ENCODE measurements at places on chromosomes 3 and 15.

DNA sequence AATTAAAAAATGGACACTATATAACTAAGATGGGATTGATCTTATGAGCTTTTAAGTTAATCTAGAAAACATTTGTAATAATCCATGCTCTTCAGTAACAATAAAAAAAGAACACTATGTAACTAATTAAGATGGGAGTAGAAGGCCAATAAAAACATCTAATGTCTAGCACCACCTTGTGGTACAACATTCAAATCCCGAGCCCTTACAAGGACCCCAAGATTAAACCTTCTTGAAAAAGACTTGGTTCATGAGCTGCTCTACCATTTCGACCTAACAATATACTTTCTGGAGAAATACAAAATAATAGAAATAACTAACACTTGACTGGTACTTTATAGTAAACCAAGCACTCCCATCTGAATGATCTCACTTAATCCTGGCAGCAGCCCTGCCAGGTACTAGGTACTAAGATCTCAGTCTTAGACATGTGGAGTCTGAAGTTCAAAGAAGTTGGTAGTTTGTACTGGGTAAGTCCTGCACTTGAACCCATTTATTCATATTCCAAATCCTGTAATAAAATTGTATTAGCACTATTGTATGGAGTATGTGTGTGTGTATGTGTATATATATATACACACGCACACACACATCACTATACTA, 21.8 kb downstream of the METTL6 start:
- no peak for DNase-seq

DNA sequence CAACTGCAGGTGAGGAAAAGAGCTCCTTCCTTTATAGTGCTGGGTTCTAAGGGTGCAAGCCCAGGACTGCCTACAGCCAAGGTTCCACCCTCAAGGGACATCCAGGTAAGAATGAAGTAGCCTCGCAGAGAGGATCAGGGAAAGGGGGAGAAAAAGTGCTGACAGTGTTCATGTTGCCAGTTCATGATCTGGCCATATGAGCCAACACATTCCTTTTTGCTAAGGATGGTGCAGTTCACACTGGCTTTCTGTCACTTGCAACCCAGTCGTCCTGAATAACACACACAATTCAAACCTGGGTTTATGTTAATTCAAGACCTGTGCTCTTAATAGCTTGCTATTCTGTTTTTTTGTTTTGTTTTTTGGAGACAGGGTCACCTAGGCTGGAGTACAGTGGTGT, 9.0 kb downstream of the CLN6 start:
- no peak for DNase-seq

GRCh38 chr15:30865257-30865656, 38.5 kb upstream of the FAN1 start:
- no peak for DNase-seq

GRCh38 chr3:53994986-53995603, 103.4 kb upstream of the SELENOK start:
- no peak for DNase-seq

DNA sequence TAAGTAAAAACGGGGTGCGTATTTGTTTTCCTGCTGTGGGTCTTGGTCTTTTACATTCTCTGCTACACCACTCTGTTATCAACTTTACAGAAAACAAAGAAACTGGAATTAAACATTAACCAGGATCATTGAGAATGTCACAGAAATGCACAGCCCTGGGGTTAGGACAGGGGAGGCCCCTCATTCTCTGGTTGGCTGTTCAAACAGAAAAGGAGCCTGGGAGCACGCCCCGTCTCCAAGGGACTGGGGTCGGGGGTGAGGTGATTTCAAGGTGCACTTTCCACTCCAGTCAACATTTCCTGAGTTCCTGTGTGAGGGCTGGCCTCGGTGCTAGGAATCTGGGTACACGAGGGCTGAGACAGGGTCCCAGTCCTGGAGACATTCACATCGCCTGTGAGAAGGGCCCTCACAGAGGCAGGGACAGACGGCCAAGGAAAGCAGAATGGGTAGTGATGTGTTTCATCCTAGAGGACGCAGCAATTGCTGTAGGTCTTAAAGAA, 30.3 kb downstream of the CPN2 start:
- DNase-seq: no peak

DNA sequence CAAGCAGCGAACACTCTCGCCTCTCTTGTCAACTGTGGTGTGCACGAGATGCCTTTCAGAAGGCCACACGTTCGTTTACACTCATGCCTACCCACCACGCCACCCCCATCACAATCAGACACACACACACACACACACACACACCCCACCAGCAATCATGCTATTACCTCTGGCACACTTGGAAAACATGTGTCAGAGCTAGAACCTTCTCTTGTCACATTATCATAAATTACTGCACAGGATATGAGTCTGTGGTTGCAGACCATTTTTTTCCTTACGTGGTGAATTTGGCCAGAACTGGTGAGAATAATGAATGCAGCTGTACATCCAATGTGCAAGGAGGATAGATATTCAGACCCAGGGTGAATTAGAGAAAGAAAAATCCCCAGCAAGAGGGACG, 52.4 kb downstream of the TRIM69 start:
- peak; percentile 16 for DNase-seq

GRCh38 chr3:125478326-125478725, 41.7 kb downstream of the SNX4 start:
- no peak for DNase-seq

DNA sequence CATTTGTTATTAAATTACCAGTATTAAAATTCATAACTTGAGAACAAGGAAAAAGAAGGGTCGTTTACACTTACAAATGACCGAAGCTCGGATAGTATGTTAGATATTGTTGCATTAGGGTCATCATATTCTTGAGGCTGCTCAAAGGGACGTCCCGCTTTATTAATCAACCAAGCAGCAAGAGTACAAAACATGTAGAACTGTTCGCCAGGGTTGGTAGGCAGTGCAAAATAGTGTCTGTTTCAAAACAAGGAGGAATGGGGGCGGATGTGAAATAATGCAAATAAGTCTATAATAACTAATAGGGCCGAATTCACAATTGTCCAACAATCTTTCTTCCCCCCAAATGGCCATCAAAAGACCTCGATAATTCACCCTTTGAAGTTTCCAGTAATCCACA, 2.9 kb downstream of the IFT57 start:
- DNase-seq: no peak

- DNase-seq: no peak
Observed at GRCh38 chr3:8441969-8442559, 59.6 kb upstream of the LMCD1 start.

DNA sequence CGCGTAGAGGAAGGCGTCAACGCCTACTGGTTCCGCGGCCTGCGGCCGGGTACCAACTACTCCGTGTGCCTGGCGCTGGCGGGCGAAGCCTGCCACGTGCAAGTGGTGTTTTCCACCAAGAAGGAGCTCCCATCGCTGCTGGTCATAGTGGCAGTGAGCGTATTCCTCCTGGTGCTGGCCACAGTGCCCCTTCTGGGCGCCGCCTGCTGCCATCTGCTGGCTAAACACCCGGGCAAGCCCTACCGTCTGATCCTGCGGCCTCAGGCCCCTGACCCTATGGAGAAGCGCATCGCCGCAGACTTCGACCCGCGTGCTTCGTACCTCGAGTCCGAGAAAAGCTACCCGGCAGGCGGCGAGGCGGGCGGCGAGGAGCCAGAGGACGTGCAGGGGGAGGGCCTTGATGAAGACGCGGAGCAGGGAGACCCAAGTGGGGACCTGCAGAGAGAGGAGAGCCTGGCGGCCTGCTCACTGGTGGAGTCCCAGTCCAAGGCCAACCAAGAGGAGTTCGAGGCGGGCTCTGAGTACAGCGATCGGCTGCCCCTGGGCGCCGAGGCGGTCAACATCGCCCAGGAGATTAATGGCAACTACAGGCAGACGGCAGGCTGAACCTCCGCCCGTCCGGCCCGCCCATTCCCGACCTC, 4.1 kb downstream of the ISLR2 start:
- DNase-seq: no peak

GRCh38 chr3:123122525-123123315, 55.9 kb downstream of the PDIA5 start:
- DNase-seq: no peak

- DNase-seq: peak; percentile 19
Observed at GRCh38 chr3:178084938-178085816, 451.1 kb upstream of the KCNMB2 start.

GRCh38 chr15:98727115-98728040, 79.0 kb downstream of the IGF1R start:
- DNase-seq: no peak

GRCh38 chr3:65883613-65884012, 155.1 kb downstream of the MAGI1 start:
- no peak for DNase-seq

DNA sequence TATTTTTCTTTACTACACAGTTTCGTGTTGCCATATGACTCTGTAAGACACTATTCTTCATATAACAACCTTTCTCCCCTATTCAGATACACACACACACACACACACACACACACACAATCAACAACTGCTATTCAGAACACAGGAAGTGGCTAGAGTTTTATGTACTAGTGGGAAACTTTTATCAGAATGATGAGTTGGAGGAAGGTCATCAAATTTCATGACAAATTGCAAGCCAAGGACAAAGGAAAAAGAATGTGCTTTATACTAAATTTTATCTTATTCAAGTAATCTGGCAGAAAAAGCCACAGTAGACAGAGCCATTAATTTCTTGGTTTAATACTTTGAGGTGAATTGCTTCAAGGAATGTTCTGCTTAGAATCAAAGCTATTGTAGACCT, 899.8 kb downstream of the ROBO2 start:
- no peak for DNase-seq

GRCh38 chr3:13332740-13333139, 87.4 kb downstream of the NUP210 start:
- no peak for DNase-seq

GRCh38 chr15:40320931-40321371, 2.5 kb upstream of the INAFM2 start:
- peak; percentile 42 for DNase-seq

- DNase-seq: no peak
Observed at GRCh38 chr15:72907733-72908132, 124.2 kb upstream of the ADPGK start.

DNA sequence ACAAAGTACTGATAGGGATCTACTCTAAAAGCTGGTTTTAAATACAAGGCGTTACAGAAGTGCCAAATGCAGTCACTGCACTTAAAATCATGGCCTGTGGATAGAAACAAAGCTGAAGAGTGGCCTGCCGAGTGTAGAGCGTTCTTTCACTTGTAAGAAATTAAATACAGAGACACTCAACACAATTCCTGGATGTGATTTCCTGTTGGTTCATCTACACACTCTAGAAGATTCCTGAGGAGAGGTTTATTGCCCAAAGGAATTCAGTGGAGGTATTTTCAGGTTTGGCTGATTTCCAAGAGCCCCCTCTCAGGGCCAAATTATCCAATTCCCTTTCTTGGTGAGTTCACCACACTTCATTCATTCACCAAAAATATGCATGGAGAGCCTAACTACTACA, 200.3 kb upstream of the IL12A start:
- DNase-seq: no peak

GRCh38 chr15:33874156-33874555, 94.1 kb upstream of the CHRM5 start:
- DNase-seq: no peak

- DNase-seq: no peak
Observed at GRCh38 chr15:94467034-94467433, 235.7 kb downstream of the MCTP2 start.

DNA sequence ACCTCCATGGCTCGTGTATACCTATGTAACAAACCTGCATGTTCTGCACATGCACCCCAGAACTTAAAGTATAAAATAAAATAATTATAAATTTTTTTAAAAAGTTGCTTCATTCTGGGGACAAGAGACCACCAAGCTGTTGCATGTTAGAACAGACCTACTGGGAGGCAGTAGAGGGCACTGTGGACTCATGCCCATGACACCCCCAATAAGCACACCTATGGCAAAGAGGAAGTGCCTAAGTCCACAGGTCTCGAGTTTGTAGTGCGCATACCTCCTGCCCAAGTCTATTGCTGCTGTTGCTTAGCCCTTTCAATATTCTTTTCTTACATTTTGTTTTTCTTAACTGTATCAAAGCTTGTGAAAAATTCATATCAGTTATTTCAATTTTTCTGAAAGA, 267.9 kb upstream of the THBS1 start:
- DNase-seq: no peak

DNA sequence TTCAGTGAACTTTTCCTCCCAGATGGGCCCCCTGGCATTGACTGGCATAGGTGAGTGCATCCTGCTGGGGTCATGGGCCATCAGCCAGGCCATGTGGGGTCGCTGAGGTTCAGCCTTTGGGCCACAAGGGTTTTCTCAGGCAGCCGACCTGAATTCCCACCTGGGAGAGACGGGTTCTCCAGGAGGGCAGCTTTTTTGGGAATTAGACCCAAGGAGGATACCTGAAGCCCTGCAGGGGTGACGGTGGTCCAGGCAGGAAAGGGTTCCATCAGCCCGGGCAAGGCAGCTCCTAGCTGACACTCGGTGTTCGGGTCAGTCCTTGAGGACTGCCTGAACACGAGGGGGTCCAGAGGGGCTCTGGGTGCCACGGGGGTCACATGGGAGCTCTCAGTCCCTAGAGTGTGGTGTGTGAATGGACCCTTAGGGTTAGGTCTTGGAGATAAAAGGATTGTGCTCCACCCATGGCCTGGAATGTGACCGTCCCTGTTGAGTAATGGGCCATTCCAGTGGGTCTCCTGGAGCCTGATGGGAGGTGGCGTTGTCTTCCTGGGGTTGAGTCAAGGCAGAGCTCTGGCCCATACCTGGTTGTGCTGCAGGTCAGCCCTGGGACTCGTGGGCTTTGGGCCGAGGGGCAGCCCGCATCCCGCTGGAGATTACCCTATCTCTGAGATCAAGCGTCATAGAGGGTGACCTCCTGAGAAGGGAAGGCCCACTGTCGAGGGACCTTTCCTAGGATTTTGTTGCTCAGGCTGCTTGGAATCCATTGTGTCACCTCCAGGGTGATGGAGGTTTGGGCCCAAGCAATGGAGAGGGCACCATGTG, 192.8 kb downstream of the UBE3A start:
- no peak for DNase-seq

GRCh38 chr15:74039656-74040010, 42.7 kb downstream of the GOLGA6A start:
- DNase-seq: no peak

GRCh38 chr15:36912311-36912712, 188.0 kb downstream of the MEIS2 start:
- no peak for DNase-seq

GRCh38 chr3:108018552-108018951, 72.3 kb downstream of the CD47 start:
- no peak for DNase-seq

- no peak for DNase-seq
Observed at GRCh38 chr15:100307241-100308212, 34.2 kb downstream of the ADAMTS17 start.

GRCh38 chr15:64507845-64508244, 47.5 kb downstream of the ZNF609 start:
- no peak for DNase-seq

- DNase-seq: no peak
Observed at GRCh38 chr3:9026320-9027045, 63.2 kb upstream of the RAD18 start.

- no peak for DNase-seq
Observed at GRCh38 chr3:145817870-145818483, 343.0 kb downstream of the PLOD2 start.
